ENCODE measurements at places on chromosomes 11 and 22.

GRCh38 chr11:19659529-19659928 lies 53.1 kb upstream of the NAV2 start:
- DNase-seq: no peak

DNA sequence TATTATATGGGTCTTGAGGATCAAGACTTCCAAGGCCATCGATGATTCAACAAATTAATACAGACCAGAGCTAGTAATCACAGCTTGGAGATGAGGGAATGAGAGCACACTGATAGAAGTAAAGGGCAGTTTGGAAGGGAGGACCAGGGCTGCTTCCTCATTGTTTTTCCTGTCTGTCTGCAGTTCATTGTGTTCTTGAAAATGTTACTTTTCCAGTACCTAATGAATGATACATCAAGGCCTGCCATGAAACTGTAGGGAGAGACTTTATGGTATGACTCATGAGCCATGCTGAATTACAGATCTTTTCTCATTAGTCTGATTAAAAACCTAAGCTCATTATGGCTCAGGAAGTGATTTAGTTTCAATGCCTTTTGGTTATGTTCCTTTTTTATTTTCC lies 855.6 kb downstream of the KCNA4 start:
- DNase-seq: no peak

GRCh38 chr11:61343792-61344745 lies 11.0 kb downstream of the TKFC start:
- no peak for DNase-seq

GRCh38 chr11:117997406-117997805 lies 11.2 kb downstream of the IL10RA start:
- DNase-seq: no peak

GRCh38 chr11:60184824-60185511 lies 2.1 kb upstream of the MS4A6A start:
- no peak for DNase-seq

DNA sequence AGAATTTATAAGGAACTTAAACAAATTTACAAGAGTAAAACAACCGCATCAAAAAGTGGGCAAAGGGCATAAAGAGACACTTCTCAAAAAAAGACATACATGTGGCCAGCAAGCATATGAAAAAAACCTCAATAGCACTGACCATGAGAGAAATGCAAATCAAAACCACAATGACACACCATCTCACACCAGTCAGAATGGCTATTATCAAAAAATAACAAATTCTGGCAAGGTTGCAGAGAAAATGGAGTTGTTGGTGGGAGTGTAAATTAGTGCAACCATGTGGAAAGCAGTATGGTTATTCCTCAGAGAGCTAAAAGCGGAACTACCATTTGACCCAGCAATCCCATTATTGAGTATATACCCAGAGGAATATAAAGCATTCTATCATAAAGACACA lies 866.8 kb upstream of the TENM4 start:
- DNase-seq: no peak

DNA sequence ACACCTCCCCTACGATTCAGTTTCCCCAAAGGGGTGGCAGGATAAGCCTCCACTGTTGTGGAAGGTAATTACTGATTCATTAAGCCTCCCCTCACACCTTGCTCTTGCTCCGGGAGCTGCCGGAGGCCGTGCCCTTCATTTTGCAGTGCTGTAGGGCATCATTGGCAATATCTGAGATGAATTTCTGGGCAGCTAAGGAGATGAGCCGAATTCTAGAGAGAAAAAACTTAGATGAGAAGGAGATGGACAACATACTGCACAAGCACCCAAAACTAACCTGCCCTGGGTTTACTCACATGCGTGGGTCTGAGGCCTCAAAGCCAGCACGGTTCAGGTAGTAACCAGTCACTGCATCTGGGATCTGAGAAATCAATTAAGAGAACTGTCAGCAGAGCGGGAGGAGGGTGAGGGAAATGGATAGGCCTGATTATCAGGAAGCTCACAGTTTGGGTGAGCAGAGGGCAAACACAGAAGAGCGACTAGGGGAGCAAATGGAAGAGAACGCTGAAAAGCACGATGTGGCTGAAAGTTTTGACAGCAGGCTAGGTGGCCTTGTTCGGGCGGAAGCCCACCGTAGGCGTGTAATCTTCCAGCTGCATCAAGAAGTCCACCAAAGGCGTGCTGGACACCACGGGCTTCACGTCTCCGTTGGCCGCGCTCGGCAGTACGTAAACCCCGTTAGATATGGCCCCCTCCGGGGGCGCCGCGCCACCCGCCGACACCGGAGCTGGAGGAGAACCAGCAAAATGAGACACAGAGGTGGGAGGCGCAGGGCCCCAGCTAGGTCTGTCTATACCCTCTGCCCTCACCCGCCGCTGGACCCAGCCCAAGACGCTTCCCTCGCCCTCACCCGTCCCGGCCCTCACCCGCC lies 689 bp downstream of the TAF10 start:
- no peak for DNase-seq

DNA sequence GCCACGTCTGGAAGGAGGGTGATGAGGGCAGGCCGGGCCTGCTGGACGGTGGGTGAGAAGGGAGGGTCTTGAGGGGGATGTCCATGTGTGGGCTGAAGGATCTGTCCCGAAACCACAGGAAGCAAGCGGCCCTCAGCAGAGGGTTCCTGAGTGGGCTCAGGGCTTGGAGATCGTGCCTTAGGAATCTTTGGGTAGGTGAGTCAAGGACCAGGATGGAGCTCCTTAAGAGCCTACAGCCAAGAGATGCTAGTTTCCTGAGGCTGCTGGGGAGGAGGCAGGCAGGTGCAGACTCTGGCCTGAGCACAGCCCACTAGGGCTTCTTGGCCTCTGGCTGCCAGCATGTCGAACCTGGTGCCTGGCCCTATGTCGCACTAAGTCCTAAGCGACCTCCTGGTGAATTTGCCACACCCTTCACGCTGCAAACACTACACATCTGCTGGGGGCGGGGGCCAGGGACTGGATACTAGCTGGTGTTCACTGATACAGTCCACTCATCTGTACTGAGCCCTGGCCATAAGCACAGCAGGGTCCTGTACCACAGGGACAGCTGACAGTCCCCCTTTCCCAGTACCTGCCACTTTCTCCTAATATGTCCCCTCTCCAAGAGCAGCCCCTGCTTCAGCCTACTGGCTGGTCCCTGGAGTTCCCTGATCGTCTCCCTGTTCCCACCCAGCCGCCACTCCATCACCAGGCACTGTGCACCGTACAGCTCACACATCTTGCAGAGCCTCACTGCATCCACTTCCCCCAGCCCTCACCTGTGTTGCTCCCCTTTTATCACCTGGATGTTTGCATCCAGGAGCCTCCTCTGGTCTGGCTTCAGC lies 19.5 kb downstream of the GNAZ start:
- DNase-seq: no peak

GRCh38 chr11:131745405-131745804 lies 375.0 kb downstream of the NTM start:
- DNase-seq: no peak

GRCh38 chr22:48926136-48926535 lies 901.5 kb downstream of the BRD1 start:
- no peak for DNase-seq

GRCh38 chr11:124867700-124868099 lies 2.5 kb downstream of the ROBO3 start:
- peak; percentile 56 for DNase-seq

DNA sequence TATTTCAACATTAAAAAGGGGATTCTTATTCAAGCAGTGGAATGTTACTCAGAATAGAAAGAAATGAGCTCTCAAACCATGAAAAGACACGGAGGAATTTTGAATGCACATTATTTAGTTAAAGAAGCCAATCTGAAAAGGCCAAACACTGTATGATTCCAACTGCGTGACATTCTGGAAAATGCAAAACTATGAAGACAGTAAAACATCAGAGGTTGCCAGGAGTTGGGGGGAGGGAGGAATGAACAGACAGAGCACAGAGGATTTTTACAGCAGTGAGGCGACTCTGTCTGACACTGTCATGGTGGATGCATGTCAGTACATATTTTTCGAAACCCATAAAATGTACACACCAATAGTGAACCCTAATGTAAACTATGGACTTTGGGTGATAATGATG lies 22.9 kb upstream of the THY1 start:
- DNase-seq: no peak

DNA sequence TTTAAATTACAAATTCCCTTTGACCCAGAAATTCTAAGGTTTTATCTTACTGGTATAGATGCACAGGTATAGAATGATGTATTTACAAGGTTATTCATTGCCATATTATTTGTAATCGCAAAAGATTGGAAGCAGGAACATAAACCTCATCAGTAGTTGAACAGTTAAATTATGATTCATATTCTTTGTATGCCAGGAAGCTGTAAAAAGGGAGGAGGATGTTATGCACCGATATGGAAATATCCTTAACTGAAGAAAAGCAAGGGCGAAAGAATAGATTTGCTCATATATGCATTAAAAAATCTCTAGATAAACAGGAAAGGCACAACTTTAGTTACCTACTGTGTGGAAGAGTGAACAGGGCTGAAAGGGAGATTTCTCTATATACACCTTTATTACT lies 36.7 kb downstream of the PPFIA1 start:
- DNase-seq: no peak

GRCh38 chr11:47765086-47765485 lies 2.1 kb downstream of the FNBP4 start:
- no peak for DNase-seq

DNA sequence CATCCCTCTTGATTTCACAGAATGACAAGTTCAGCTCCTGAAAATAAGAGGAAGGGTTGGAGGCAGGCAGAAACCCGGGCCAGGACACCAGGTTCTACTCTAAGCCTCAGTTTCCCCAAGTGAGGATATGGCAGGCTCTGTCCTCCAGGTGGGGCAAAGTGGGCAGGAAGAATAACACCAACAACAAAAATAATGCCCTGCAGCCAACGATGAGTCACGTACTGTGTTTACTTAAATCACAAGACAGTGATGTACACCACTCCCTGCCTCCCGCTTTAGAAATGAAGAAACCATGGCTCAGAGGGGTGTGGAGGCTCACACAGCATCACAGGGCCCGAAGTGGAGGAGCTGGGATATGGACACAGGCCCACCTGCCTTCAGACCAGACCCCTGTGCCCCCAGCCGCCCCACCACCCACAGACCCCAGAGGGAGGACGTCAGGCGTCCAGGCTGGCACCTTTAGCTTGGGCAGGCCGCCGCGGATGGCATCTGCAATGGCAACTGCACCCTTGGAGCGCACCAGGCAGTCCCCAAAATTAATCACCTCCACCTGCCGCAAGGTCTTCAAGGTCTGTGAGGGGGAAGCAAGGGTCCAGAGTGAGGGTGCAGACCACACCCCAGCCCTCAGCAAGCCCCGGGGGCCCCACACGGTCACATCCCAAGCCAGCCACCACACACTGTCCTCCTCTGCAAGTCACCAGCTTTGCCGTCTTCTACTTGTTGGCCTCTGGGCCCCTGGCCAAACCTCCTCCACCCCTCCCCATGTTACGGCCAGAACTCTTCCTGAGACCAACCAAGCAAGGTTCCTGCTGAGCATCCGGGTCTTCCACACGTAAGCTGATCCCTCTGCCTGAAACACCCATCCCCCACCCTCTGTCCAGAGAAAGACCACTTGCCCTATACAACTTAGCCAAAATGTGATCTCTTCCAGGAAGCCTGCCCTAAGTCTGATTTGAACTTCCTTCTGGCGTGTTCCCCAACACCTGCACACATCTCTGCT lies 15.8 kb upstream of the CHADL start:
- peak; percentile 57 for DNase-seq

DNA sequence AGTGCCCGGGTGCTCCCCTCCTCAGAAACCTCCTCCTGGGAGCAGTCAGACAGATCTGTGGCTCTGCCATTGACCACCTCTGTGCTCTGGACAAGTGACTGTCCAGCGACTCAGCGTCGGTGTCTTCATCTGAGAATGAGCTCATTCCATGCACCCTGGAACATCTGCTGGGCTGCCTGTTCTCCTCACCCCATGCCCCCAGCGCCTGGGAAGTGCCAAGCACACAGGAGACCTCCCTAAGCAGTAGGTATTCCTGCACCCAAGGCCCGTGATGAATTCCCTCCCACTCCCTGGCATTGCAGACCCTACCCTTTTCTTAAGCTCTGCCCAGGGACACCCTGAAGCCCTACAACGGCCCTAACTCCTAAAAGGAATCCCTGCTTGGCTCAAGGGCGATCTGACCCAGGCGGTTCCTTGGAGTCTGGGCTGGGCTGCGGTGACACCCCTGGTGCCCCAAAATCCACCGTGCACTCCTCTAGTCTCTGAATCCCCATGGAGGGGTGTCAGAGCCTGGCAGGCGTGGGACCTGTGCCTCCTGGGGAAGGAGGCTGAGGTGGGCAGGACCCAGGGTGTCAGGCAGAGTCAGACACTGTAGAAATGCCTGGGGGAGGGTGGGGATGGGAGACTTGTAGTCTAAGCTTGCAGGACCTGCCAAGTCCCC lies 92.0 kb downstream of the CEP164 start:
- no peak for DNase-seq

- DNase-seq: no peak
Measured at GRCh38 chr22:23698673-23699235, 7.9 kb downstream of the RGL4 start.

DNA sequence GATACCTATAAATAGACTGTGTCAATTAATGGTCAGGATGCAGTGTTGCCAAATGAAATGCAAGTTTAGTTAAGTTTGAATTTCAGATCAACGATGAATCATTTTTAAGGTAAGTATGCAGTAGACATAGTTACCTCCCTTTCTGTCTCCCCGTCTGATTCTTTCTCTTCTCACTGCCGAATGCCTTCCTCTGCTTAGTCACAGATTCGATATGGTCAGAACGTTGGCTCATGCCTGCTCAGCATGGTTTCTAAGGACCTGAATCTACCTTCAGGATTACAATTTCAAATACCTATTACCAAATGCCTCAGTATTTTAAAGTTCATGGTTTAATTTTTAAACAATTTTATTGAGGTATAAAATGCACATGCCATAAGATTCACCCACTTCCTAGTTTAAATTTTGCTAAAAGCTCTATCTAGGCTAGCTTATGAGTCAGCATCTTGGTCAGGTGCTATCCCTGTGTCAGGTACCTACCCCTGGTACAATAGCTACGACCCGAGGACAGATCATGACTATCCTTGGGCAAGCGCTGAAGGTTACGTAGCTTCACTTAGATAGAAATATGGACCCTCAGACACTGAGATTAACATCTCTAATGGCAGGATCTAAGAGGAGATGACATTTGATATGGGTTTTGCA lies 78.2 kb upstream of the SPON1 start:
- DNase-seq: no peak

GRCh38 chr22:35531676-35532075 lies 9.0 kb upstream of the RASD2 start:
- no peak for DNase-seq

GRCh38 chr11:70036971-70037882 lies 40.9 kb upstream of the ANO1 start:
- no peak for DNase-seq

DNA sequence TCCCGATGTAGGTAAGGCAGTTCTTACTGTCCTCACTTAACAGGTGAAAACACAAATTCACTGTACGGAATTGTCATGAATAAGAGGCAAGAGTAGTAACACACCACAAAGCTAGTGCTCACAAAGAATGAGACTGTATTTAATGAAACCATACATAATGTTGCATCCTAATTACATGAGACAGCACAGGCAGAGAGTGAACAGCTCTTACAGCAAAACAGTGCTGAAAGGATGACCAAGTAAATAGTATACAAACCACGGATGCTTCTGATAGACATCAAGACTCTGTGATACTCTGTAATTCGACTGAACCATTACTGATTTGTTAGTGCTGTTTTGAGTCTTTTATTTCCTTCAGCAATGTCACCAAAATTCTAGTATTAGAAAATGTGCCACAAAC lies 282.3 kb downstream of the TTC28 start:
- DNase-seq: no peak

GRCh38 chr22:48249713-48250268 lies 1487.3 kb downstream of the TBC1D22A start:
- DNase-seq: no peak

All from SK-MEL-5 (cell line).